ENCODE measurements at places on chromosomes 2 and 18. TPM values are rescaled to one million over a fixed set of nuclear protein-coding genes. Genes with fewer than 3 reads are reported as not detected.

The FLACC1 gene
- 5.0 TPM for total RNA-seq

The PIKFYVE gene
- total RNA-seq = 16.1 TPM

- no peak for DNase-seq
These were observed 198.5 kb upstream of the LRATD1 start for GRCh38 chr2:14433946-14434495.

- DNase-seq = no peak
These were observed 188.6 kb upstream of the SH3BP4 start for GRCh38 chr2:234763002-234763873.

The SNTG2 gene
- total RNA-seq = 0.77 TPM

DNA sequence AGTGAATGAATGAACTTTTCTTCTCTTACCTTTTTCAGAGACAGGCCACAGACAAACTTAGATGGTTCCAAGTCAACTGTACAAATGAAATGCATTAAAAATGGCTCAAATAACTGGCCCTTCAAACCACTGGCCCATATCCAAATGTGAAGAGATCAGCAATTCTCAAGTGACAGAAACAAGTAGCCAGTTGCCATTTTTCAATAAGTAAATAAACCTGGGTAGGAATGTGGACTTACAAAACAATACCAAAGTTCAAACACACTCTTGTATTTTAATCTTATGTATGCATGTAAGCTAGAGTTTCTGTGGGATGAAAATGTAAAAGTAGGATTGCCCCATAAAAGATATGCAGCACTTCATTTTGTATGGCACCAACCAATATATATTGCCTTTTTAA is 129.2 kb downstream of the MEP1B start:
- no peak for DNase-seq

The DLGAP1 gene
- not detected for total RNA-seq

Data from left ventricle myocardium superior (tissue), 1 donor.